ENCODE measurements at places on chromosomes 3 and 15.

DNA sequence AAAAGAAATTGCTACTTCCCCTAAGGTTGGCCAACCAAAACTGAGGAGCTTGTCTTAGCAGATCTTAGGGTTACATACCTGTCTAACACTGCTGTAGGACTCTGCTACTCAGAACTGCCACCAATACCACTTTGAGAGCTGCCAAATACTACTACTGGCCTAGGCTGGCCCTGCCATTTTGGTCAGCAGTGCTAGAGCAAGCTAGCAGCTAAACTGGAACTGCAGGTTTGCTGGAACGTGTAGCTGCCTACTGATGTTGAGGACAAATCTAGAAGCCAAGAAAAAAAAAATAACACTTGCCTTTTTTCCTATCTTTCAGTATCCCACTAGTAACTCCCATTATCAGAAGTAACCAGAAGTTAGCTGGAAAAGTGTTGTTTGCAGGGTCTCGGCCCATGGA is 387.4 kb downstream of the RBMS3 start:
- no peak for DNase-seq

- DNase-seq = no peak
Measured at GRCh38 chr3:42980909-42981308, 1.8 kb downstream of the GASK1A start.

GRCh38 chr3:7038394-7038793 is 177.5 kb downstream of the GRM7 start:
- peak; percentile 35 for DNase-seq

DNA sequence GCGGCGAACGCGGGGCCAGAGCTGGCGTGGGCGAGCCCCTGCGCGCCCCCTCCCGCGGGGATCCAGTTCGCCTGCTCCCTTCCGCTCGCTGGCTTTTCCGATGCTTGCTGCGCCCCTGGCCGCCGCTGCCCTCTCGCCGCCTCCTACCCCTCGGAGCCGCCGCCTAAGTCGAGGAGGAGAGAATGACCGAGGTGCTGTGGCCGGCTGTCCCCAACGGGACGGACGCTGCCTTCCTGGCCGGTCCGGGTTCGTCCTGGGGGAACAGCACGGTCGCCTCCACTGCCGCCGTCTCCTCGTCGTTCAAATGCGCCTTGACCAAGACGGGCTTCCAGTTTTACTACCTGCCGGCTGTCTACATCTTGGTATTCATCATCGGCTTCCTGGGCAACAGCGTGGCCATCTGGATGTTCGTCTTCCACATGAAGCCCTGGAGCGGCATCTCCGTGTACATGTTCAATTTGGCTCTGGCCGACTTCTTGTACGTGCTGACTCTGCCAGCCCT is 721 bp downstream of the P2RY1 start:
- no peak for DNase-seq

DNA sequence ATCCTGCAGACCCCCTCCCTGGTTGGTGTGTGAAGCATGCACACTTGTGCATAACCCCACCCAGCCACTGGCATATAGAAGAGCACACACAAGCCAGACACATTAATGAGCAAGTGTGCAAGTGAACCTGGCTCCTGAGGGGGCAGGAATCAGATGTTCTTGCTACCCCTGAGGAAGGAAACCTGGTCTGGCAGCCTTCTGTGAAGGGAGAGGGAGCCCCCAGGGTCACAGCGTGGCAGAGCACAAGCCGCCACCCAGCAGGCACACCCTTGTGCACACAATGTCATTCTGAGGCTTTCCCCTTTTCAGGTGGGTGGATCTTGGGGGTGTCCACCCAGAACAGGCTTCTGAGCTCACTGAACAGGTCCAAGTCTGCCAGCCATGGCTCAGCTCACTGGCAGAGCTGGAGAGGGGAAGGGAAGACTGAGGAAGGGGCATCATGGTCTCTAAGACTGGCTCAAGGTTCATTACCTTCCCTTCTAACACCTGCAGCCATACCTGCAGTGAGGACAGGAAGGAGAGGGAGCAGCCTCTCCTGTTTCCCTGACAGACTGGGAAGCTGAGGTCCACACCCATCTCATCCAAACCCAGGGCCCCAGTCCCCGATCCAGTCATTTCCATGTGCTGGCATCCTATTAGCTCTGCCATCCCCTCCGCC is 31.6 kb upstream of the SEMA3F start:
- DNase-seq = no peak

DNA sequence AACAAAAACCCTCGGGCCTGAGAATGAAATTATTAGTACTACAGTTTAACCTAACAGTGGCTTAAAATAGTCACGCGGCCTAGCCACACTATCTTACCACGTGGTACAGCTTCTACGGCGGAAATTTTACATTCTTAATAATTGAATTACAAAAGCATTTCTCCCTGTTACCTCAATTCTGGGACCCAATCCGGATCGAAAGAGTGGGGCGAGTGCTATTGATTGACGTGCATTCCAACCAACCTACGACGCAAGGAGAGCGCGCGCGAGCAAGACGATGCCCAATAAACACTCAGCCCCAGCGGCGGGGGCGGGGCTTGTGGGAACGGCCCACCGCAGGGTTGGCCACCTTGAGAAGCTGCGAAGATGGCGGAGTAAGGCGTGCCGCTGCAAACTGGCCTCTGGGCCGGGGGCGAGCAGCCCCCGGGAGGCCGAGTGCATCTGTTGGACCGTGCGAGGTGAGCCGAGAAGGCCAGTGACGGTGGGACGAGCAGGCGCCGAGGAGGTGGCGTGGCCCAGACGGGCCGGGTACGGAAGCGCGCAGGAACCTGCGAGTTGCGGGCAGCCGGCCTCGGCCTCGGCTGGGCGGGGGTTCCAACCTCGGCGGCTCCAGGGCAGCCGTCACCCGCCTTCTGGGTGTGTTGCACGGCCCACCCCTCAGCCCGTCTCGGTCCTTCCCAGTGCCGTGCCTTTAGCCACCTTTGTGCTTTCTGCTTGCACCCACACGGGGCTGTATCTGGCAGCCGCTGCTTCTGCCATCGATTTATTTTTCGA is 48.6 kb downstream of the OIP5 start:
- peak; percentile 99 for DNase-seq

All from NCI-H460 (cell line).